Caco-2 (cell line): ENCODE measurements at places on chromosomes 2 and 18. TPM values are rescaled to one million over a fixed set of nuclear protein-coding genes. Genes with fewer than 3 reads are reported as not detected.

- DNase-seq, result no peak
These were observed 103.5 kb downstream of the LBH start for GRCh38 chr2:30334762-30335363.

DNA sequence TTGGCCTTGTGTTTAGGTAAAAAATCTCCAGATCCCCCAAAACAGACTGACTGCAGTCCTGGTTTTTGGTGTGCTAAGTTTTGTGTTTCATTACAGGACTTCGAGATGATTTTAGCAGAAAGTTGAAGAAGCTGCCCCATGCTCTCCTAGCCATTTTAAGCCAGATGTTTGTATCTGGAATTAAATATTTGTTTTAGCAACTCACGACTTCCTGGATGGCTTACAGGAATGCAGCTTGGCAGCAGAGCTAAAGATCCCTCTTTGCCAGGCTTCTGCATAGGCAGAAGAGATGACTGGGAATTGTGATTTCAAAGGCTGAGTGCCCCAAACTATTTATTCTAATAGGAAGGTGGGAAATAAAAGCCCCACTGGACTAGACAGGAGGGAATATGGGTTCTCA lies 31.1 kb downstream of the ONECUT2 start:
- DNase-seq, result no peak

GRCh38 chr2:127611076-127611925 lies 34.7 kb upstream of the GPR17 start:
- DNase-seq, result no peak

- DNase-seq, result no peak
These were observed 11.1 kb upstream of the CYS1 start for GRCh38 chr2:10091182-10091888.

- DNase-seq, result no peak
These were observed 51.5 kb upstream of the CNGA3 start for GRCh38 chr2:98294711-98295110.

DNA sequence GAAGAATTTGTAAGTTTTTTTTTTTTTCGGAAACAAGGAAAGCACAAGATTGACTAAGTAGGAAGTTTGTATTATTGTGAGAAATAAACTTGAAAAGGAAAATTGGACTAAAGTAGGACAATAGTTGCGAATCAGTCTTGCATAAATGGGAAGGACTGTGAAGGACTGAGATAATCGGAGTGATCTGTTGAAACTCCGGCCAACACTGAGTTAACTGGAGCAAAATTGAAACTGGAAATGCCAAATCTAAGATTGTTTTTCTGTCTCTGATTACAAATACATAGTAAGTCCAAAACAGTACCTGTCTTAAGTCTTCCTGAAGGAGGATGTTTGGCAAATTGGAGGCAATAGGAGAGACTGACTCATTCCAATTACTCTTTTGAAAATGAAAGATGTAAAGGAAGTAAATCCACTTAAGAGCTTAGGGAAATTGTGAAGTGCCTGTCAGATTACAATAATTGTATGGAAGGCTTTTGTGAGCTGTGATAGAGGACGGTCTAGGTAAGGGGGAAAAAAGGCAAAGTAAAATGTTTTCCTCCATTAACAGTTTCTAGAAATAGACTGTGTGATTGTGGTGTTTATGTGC lies 204.9 kb upstream of the CYRIA start:
- no peak for DNase-seq

GRCh38 chr2:204150721-204151120 lies 214.2 kb downstream of the ICOS start:
- no peak for DNase-seq

DNA sequence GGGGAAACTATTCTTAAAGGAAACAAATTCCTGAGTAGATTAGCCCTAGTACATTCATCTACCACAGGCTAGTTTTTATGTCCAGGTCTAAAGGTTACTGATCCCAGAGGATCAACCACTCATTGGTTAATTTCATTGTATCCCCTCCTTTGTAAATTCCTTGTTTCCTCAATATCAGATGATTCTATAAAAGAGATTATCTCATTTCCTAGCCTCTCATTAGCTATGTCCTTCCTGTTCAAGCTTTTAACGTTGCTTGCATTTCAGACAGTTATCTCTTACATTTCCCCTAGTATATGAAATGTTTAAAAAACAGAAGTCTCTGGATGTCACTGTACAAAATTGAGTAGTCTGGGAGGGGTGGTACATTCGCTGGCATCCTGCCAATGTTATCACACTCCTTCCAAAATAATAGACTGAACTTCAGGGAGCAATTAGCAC lies 24.2 kb upstream of the ARMC9 start:
- no peak for DNase-seq

DNA sequence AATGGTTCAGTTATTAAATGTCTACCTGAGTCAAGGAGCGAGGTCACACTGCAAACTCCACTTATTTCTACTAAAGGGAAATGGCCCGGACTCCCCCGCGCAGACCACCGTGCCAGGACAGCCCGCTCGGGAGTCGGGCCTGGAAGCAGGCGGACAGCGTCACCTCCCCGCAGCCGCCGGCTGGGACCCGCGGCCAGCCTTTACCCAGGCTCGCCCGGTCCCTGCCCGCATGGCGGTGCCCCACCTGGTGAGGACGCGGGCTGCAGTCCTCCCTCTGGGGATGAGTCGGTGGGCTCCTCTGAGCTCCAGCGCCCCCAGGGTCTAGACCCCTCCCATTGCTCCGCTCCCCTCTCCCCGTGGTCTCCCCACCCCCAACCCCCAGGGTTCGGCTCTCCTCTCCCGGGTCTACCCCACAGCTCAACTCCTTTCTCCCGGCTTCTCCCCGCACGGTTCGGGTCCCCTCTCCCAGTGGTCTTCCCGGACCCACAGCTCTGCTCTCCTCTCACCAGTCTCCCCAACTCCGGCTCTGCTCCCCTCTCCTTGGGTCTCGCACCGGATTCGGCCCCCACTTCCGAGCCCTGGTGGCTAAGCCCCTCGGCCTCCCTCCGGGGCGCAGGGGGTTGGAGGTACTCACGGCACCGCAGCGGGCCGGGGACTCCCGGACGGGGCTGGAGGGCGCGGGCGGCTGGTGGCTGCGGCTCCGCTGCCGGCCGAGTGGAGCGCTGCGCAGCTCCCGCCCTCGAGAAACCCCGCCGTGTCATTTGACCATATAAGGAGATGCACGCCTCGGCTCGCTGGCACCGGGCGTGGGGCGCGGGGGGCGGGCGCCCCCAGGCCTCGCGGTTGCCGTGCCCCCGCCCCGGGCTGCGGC lies at the start of gene FHL2:
FHL2 (minus strand) TSS at position 716 of the 871 bp plus-strand sequence. CDS start 12,535 bp downstream, outside the sequence.
- DNase-seq, result peak; percentile 87

- no peak for DNase-seq
These were observed 44.5 kb upstream of the SP3 start for GRCh38 chr2:174009488-174010223.

- DNase-seq, result peak; percentile 34
These were observed 29.8 kb upstream of the LAMA1 start for GRCh38 chr18:7147399-7147798.

- DNase-seq, result no peak
These were observed 63.1 kb downstream of the LAMA3 start for GRCh38 chr18:23752363-23752762.

DNA sequence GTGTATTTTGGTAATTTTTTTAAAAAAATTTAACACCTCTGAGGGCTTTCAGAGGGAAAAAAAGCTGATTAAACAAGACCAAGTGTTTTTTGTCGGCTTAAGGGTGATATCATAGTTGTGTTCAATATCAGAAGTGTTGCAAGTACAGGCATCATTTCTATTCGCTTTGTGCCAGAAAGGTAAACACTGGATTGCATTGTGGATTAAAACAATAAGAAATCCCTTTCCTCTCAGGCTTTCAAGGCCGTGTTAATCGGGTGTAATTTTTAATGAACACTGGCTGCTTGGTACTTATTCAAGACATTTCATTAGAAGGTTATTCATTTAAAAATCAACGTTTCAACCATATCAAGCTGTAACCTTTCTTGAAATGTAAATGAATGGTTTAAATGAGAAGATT lies 18.3 kb downstream of the FIGN start:
- DNase-seq, result no peak

DNA sequence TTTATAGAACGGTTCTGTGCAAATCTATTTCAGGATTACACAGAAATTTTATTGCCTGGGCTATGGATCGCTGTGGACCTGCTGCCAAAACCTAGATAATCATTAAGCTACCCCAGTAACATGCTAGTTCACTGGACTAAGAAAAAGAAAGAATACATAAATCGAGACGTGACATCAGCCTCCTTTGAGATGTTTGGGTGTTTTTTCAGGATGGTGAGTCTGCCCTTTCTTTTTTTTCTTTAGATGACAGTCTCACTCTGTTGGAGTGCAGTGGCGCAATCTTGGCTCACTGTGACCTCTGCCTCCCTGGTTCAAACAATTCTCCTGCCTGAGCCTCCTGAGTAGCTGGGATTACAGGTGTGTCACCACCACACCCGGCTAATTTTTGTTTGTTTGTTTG lies 52.0 kb downstream of the FHOD3 start:
- DNase-seq, result no peak

Gene THSD7B
- 6.9 and 7.1 TPM in 2 replicates for total RNA-seq

Gene EML6
- total RNA-seq, result 5.2 and 9.7 TPM in 2 replicates

Gene CENPO
- 54.8 and 58.3 TPM in 2 replicates for total RNA-seq

Gene NAT8
- not detected in 2 replicates for total RNA-seq
